ENCODE measurements at places on chromosomes 16 and 17.

DNA sequence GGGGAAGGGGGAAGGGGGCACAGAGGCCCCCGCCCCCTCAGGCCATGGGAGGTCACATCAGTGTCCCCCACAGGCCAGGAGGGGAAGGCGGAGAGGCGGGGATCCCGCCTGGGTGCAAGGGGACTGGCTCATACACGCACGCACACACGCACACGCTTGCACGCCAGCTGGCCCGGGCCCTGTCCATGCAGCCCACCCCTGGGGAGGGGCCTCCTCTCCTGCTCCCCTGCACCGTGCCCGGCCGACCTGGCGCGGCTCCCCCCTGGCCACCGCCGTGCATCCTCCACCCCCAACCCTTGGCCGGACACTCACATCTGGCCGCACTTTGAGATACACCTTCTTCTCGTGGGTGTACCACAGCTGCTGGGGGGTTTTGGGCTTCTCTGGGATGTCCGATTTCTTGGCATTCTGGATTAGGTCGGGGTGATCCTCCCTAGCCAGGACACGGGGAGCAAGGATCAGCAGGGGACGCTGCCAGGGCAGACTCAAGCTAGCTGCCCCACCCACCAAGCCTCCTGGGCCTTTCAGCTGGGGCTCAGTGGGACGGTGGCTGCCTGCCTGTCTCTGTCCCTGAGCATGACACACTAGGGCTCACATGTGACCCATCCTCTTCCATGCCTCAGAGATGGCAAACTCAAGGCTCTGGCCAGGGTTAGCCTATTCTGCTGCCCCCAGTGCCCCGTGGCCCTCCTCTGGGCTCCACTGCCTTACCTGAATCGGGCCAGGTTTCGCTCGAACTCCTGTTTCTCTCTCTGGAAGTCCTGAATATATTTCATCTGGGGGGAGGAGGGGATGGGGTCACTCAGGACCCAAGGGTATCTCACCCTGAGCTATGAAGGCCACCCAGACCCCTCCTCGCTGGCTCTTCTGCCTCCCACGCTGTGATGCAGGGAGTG is 6.7 kb downstream of the UBTF start:
- DNase-seq: no peak

GRCh38 chr17:13851889-13852288 is 217.4 kb upstream of the COX10 start:
- no peak for DNase-seq

DNA sequence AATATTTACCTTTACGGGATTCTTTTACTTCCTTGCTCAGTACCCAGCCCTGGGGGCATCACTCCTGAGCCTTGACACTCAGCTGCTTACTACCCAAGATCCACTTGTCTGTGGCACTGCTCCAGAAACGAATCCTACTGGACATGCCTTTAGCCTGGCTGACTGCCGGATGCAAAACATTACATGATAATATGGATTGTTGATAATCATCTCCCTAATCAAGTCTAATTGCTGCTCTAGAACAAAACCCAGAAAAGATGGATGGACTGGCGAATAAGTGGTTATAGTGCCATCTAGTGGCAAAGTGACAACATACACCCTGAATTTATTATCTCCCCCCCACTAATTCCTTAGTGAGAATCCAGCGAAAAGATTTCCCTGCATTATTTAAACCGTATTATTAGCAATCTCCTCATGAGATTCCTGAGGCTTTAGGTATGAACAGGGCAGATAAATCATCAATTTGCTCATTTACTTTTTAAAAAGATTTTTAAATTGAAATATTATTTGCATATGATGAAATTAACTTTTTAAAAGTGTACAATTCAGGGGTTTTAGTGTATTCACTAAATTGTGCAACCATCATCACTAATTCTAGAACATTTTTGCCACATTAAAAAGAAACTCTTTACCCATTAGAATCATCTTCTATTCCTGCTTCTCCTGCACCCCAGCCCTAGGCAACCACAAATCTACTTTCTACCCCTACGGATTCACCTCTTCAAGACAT is 61.6 kb downstream of the RGS9 start:
- peak; percentile 84 for DNase-seq

DNA sequence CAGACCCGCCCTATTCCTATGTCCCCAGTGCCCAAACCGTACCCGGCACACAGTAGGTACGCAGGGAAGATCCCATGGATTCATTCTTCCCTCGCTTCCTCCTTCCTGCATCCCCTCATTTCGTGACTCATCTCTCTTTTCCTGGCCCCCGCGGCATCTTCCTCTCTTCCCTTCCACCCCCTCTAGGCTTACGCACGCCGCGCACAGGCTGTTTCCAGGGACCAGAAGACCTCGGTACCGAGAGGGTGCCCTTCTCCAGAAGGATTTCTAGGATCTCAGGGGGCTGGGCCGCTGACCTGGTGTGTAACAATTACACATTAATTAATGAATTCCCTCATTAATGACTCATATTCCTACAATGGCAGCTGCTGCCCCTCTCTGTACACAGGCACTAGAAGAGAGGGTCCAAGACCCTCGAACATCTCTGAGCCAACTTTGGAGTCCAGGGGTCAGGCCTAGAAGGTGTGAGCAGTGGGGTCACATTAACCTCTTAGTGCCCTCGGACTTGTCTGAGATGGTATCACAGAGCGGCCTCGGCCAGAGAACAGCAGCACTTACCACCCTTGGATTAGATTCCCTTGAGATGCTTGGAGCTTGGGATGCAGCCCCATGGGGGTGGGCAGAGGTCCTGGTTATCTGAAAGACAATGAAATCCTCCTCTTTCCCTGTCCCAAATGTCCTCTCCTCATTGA is 16.8 kb upstream of the PLLP start:
- DNase-seq: no peak

DNA sequence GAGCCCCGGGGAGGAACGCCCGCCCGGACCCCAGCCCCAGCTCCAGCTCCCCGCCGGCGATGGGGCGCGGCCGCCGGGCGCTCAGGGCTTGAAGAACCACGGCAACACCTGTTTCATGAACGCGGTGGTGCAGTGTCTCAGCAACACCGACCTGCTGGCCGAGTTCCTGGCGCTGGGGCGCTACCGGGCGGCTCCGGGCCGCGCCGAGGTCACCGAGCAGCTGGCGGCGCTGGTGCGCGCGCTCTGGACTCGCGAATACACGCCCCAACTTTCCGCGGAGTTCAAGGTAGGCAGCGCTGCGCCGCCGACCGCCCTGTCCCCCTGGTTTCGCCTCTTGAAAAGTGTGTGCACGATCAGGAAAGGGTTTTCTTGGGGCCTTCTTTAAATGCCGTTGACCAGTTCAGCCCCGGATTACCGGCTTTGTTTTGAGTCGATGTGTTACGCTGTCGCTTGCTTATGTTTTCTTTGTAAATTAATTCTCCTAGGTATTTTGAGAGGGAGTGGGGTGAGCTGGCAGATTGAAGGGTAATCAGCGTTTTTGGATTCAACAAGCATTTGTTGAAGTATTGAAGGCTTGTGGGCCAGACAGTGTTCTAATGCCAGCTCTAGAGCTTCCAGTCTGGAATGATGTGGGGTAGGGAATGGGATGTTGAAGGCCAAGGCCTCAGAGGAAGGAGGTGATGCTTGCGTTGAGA is 681 bp downstream of the USP43 start:
- DNase-seq: no peak

- no peak for DNase-seq
These were observed 5.0 kb upstream of the SPIRE2 start for GRCh38 chr16:89823087-89823823.

GRCh38 chr17:3803308-3803640 is 2.3 kb upstream of the ITGAE start:
- DNase-seq: no peak

Measured in kidney capillary endothelial cell (primary cell).